Effector CD4-positive, alpha-beta T cell (primary cell): ENCODE measurements at places on chromosomes 6 and 20.

DNA sequence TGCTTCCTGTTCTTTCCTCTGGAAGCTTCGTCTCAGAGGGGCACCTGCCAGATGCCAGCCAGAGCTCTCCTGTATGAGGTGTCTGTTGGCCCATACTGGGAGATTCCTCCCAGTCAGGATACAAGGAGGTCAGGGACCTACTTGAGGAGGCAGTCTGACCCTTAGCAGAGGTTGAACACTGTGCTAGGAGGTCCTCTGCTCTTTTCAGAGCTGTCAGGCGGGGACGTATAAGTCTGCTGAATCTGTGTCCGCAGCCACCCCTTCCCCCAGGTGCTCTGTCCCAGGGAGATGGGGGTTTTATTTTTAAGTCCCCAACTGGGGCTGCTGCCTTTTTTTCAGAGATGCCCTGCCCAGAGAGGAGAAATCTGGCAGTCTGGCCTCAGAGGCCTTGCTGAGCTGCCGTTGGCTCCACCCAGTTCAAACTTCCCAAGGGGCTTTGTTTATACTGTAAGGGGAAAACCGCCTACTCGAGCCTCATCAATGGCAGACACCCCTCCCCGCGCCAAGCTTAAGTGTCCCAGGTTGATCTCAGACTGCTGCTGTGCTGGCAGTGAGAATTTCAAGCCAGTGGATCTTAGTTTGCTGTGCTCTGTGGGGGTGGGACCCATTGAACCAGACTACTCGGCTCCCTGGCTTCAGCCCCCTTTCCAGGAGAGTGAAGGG is 326.7 kb downstream of the BCKDHB start:
- no peak for DNase-seq

GRCh38 chr6:56671651-56672461 is 29.2 kb upstream of the DST start:
- no peak for DNase-seq

DNA sequence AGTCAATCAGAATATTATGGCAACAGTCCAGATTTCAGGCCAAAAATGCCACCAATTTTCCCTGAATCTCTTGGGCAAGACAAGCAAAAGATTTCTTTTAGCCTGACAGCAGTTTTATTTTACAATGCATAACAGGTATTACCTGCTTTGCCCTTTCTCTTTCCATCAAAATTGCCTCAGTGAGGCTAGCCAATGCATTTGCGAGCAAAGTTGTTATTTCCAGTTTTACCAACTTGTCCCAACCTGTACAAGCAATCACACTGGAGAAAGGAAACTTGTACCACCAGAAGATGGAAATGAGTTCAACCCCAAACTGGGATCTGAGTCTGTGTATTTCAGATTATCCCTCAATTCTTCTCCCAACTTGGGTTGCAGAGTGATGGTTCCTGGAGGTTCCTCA is 279.9 kb upstream of the CDYL start:
- DNase-seq = no peak

GRCh38 chr20:62042025-62042820 is 23.5 kb downstream of the TAF4 start:
- no peak for DNase-seq

- no peak for DNase-seq
Measured at GRCh38 chr6:124539096-124539495, 423.1 kb upstream of the RNF217 start.

DNA sequence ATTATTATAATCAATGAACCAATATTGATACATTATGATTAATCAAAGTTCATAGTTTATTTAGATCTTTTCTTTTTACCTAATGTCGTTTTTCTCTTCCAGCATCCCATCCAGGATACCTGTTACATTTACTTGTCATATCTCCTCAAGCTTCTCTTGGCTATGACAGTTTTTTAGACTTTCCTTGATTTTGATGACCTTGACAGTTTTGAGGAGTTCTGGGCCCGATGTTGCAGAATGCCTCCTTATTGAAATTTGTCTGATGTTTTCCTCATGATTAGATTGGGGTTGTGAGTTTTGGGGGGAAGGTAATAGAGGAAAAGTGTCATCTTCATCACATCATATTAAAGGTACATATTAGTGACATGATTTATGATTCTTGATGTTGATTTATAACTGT is 3.8 kb upstream of the SIRPD start:
- no peak for DNase-seq
